ENCODE measurements at places on chromosomes 6 and 20.

DNA sequence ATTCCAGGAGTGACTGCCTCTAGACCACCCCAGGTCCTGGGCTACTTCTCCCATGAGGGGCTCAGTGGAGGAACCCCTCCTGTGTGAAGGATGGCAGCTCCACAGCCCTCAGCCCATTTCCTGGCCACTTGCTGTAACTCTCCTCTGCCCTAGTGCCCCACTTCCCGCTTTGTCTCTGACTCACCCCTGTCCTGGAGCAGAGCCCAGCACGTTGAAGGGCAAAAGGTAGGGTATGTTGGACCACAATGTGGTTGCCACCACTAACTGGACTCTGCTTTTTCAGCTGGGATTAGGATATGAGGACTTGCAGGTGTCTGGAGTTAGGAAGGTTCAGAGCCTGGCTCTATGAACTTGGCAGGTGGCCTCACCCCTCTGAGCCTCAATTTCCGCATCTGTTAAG, 2.4 kb downstream of the MYBL2 start:
- DNase-seq, result no peak

- DNase-seq, result no peak
Observed at GRCh38 chr20:25011261-25011660, 18.7 kb upstream of the APMAP start.

- no peak for DNase-seq
Observed at GRCh38 chr6:81938014-81938856, 185.8 kb upstream of the TENT5A start.

DNA sequence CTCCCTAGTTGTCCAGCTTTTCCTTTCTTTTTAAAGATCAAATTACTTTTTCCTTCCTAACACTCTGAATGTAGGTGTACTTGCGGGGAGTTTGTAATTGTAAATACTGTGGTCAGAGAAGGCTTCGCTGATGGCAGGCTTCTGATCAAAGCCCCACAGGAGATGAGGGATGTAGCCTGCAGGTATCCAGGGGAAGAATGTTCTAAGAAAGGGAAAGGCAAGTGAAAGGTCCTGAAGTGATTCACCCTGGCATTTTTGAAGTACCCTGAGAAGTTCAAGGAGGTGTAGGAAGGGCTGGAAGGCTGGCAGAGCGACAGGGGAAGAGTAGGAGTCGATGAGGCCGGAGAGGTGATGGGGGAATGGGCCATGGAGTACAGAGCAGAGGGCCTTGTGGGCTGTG, 38.2 kb upstream of the CCN6 start:
- DNase-seq, result no peak

DNA sequence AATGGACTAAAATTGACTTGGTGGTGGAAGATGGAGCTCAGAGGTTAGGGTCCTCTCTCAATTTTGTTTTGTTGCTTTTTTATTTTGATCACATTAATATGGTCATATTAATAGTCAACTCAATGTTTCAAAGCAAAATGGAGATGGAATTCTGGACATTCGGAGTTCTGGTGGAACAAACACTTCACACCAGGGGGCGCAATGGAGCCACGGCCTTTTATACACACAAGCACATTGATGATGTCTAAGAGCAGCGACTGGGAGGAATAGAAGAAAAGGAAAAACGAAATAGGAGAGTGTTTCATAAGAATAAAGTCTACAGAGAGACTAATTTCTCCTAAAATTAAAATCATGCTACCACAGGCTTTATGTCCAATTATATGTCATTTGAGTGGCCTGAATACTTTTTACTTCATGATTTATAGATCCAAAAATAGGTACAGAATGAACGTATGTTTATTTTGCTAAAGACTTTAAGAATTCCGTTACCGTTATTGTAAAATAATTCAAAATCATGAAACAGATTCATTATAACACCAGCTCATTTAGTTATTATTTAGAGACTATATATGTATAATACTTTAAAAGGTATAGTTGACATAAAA, 197.6 kb upstream of the SASH1 start:
- DNase-seq, result peak; percentile 41

GRCh38 chr20:14526891-14527290, 189.5 kb upstream of the FLRT3 start:
- no peak for DNase-seq

DNA sequence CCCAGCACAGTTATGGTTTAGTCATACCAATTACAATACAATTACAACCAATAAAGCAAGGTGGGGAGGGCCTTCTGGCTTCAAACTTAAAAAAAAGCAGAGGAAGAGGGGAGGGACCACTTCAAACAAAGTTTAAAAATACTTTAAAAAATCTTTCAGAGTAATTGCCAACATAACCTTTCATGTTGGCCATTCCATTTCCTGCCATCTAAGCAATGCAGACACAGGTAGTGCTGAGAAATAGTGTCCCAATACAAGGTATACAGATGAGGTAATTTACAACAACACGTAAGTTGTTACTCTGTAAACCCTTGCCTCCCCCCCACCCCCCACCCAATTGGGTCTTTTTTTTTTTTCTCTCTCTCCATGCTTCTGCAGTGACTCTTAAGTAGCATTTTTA, 18.8 kb upstream of the TBC1D20 start:
- no peak for DNase-seq

GRCh38 chr6:134651519-134651918, 298.4 kb downstream of the ALDH8A1 start:
- DNase-seq, result no peak

GRCh38 chr20:56730996-56731395, 101.9 kb downstream of the TFAP2C start:
- DNase-seq, result no peak

- no peak for DNase-seq
Observed at GRCh38 chr6:169828176-169828575, 76.8 kb downstream of the ERMARD start.

GRCh38 chr6:143276436-143276835, 174.1 kb downstream of the ADAT2 start:
- DNase-seq, result no peak

- no peak for DNase-seq
Observed at GRCh38 chr6:24761193-24761835, 13.4 kb upstream of the GMNN start.

GRCh38 chr6:90319979-90320685, 23.5 kb upstream of the BACH2 start:
- DNase-seq, result no peak

DNA sequence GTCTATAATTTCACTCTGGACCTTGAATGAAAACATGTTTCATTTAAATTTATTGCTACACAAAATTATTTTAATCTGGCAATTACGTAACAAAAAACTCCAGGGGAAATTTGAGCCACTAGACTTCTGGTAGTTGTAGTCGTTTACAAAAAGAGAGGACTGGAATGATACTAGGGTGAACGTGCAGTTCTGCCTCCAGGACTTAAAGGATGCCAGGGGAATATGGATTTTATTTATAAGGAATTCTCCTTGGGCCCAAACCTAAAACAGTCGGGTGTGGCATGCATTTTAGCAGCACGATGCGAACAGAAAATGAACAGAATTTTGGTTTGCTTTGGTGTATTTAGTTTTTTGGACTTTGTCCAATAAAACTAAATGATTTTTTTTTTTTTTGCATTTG, 76.9 kb downstream of the PRL start:
- no peak for DNase-seq

- no peak for DNase-seq
Observed at GRCh38 chr6:73364549-73364948, 2.1 kb downstream of the KHDC3L start.

DNA sequence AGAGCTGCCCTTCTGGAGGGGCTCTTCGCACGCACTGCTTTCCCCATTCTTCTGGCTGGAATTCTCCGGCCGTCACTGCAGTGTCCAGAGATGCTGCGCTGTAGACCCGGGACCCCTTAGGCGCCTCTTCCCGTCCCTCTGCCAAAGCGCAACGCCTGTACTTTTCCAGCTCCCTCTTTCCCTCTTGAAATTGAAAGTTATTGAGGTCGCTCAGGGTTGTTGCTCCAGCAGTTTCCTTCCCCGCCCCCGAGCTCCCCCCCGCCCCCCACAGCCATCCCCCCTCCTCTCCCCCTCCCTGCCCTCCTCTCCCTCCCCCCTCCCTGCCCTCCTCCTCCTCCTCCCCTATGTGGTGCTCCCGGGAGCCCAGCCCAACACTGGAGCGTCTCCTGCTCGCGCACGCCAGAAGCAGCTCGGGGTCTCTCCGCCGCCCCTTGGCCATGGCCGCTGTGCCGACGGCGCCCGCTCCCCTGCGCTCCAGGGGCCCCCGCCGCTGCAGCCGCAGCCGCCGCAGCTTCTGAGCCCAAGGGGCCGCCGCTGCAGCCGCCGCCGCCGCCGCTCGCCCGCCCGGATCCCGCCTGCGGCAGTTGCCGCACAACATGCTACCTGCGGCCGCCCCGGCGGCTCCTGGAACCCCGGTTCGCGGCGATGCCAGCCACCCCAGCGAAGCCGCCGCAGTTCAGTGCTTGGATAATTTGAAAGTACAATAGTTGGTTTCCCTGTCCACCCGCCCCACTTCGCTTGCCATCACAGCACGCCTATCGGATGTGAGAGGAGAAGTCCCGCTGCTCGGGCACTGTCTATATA, at the start of gene RSPO3:
TSS of gene RSPO3 (plus strand) at position 374 of the 804 bp plus-strand sequence. CDS start 522 bp downstream, outside the sequence.
- no peak for DNase-seq

GRCh38 chr6:113162739-113163138, 694.4 kb upstream of the MARCKS start:
- no peak for DNase-seq

DNA sequence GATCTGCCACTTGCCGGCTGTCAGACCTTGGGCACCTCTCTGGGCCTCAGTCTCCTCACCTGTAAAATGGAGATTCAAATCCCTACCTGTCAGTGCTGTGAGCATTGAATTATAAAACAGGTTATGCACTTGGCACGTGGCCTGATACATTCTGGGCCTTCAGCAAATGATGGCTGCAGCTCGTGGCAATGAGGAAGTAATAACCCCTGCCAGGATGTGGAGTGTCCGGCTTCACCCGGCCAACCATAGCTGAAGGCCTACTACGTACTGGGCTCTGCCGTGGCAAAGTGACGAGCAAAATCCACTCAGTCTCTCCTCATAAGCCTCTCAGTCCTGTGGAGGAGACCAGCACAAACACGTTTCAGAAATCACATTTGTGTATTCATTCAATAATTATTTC, 10.9 kb upstream of the VSTM2L start:
- DNase-seq, result no peak

- no peak for DNase-seq
Observed at GRCh38 chr20:31565699-31566318, 39.3 kb upstream of the ID1 start.

DNA sequence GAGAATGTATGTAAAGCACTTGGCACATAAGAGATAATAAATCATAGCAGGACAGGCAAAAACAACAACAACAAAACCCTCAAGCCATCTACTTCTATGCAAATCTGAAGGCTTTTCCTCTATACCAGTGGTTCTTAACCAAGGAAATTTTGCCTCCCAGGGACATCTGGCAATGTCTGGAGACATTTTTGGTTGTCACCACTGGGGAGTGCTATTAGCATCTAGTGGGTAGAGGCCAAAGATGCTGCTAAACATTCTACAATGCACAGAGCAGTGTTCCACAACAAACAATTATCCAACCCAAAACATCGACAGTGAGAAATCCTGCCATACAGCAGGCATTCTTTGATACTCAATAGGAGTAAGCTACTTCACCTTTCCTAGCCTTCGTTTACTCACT, 28.2 kb downstream of the NDRG3 start:
- DNase-seq, result no peak

DNA sequence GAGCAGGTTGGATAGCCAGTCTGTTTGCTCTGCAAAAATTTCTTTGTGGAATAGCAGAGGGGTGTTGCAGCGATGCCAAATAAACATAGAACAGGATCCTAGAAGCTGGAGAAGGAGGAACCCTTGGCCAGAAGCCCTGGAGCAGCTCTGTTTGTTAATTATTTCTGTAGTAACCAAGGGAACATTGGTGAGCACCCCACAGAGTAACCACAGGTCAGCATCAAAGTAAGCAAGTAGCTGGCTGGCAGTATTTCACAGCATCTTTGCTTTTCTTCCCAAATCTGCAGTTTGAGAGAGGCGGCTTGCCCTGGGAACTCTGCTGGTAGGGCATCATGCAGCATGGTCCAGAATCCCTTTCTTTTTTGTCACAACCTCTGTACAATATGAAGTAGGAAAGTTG, 12.7 kb upstream of the APMAP start:
- no peak for DNase-seq

GRCh38 chr6:56581296-56581925, 61.3 kb downstream of the DST start:
- no peak for DNase-seq

DNA sequence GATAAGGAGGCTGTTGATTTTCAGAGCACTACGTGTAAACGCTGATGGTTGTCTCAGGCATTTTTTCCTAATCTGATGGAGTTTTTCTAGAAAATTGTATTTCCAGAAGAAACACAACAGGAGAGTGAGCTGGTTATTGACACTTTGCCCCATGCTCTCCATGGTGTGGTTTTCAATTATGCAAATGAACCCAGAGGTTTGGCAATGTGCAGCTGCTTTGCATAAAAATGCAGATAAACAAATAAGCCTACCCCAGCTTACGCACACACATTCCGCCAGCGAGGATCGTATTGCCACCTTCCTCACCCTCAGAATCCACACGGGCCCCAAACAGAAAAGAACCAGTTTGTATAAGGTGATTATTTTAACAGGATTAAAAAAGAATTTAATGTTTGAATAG, 45.1 kb upstream of the FRMD1 start:
- no peak for DNase-seq

DNA sequence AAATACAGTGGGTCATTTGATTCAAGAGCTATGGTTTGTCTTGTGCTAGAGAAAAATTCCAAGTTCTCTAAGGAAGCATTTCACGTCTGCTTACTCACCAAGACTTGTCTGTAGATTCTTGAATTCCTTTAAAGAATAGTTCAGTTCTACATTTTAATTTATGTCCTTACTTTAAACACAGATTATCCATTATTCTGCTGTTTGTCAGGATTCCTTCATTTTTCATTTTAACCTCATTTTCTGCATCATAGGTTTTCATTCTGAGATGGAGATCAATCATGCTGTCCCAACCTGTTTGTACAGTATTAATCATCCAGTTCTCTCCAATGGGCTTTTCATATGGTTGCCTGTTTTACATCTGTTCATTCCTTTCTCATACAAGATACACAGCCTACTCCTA, 24.5 kb upstream of the POPDC3 start:
- no peak for DNase-seq
